ENCODE measurements at places on chromosomes 2 and 18. TPM values are rescaled to one million over a fixed set of nuclear protein-coding genes. Genes with fewer than 3 reads are reported as not detected.

Gene ERFE
- 4.2 TPM for total RNA-seq

Gene CGREF1
- 1.5 TPM for total RNA-seq

Gene UPP2
- not detected for total RNA-seq

Gene CRYGD
- total RNA-seq, result not detected

Gene MAP2
- 4.9 TPM for total RNA-seq

Gene CRACDL
- total RNA-seq, result under 0.01 TPM

Gene ZNF516
- 19.3 TPM for total RNA-seq

Gene CFAP65
- total RNA-seq, result not detected

Gene SH3BP4
- total RNA-seq, result 62.1 TPM

Gene LONRF2
- under 0.01 TPM for total RNA-seq

Gene DTNA
- total RNA-seq, result 8.3 TPM

Gene GATA6
- total RNA-seq, result 9.8 TPM

Gene LIPG
- 13.7 TPM for total RNA-seq
